ENCODE measurements at places on chromosomes 11 and 22.
A peak's percentile ranks its signal among the peaks of the same experiment; 100 is the strongest.

GRCh38 chr11:32105871-32106560, 15.1 kb downstream of the RCN1 start:
- DNase-seq: no peak

- peak; percentile 31 for DNase-seq
Measured at GRCh38 chr11:110716361-110716760, 4.1 kb upstream of the ARHGAP20 start.

- no peak for DNase-seq
Measured at GRCh38 chr22:24157822-24158135, 23.5 kb upstream of the SUSD2 start.

DNA sequence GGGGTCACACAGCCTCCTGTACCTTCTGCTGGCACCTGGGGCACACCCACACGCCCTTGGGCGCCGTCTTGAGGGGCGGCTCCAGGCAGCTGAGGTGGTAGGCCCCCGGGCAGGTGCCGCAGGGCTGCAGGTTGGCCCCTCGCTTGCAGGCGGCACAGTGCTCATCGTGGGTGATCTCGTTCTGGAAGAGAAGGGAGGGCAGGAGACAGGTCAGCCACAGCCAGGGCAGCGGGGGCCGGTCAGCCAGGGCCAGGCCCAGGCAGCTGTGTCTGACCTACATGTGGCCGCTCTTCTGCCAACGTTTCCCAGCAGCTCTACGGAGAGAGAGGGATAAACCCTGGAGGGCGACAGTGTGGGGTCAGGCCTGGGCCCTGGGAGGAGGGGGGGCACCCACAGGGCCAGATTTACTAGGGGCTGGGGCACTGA, 121.9 kb downstream of the PHF21B start:
- DNase-seq: no peak

GRCh38 chr11:110728883-110729282, 16.6 kb upstream of the ARHGAP20 start:
- DNase-seq: no peak

GRCh38 chr11:33620423-33621171, 80.0 kb downstream of the C11orf91 start:
- no peak for DNase-seq

DNA sequence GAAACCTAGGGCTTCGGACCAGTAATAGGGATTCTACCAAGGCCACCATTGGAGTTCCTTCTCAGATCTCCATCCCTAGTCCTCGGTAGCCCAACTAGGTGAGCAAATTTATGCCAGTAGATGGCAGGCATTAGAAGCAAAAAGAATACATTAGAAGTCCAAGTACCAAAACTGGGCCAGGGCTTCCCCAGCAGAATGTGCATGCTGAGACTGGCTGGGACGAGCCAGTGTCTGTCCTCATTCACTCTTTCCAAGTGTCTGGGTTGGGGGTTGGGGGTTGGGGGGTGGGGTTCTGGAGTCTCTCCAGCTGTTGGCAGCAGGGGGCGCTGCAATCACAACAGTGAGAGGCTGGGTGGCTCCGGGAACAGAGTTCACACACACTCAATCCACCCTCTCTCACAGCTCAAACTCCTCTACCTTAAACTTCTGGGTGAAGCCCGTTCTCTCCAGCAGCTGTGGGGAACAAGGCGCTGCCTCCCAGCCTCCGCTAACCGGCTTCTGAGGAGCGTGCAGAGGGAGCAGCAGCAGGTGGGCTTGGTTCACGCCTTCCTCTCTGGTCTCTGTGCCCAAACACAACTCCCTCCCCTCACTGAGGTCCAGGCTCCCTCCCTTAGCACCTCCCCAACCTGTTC, 57.5 kb downstream of the BTG4 start:
- DNase-seq: peak; percentile 65

GRCh38 chr22:48004038-48004437, 1241.6 kb downstream of the TBC1D22A start:
- no peak for DNase-seq

DNA sequence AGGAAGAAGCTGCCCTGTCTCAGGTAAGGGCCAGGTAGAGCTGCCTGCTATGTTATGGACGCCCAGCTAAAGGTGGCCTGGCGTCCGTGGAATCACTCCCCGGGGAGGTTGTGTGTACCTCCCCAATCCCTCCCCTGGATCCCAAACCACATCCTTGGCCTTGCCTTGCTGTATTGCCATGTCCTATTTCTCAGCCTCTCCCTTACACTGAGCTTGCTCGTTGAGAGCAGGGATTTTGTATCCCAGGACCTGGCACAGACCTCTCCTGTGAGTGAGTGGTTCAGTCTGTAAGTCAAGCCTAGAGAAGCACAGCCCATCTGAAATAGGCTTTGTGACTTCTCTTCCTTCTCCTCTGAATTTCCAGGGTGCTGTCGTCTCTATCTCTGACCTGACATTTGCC, 53.9 kb downstream of the TRAF6 start:
- DNase-seq: no peak

DNA sequence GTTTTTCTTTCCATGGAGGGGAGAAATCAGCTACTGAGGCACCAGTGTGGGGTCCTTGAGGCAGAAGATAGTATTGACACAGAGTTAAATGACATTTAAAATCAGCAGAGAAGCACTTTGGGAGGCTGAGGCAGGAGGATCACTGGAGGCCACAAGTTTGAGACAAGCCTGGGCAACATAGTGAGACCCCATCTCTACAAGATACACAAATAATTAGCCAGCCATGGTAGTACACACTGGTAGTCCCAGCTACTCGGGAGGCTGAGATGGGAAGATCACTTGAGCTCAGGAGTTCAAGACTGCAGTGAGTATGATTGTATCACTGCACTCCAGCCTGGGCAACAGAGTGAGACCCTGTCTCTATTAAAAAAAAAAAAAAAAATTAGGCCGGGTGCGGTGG, 38.1 kb downstream of the KREMEN1 start:
- DNase-seq: no peak

DNA sequence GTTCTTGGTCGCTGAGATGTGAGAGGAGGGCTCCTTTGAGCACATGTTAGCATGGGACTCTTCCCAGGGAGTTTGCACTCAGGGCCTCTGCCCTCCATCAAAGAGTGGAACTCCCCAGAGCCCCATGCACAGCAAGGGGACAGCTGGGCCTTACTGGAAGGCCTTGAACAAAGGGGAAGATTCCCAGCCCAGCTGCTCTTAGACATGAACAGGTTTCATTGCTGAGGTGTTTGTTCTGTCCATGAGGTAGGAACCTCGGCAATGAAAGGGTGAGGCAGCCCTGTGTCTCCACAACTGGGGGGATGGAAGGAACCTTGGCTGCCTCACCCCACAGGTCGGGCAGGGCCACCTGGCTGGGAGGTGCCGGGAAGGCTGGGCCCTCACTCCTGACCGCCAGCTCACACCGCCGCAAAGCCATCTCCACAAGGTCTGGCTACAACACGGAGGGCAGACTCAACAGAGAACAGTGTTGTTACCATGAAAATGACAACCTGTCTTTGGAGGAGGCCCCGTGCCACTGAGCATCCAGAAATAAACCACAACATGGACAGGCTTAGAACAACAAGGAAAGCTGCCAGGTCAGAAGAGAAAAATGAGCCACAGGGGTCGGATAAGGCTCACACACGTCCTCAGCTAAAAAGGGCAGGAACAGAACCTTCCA, 3.2 kb downstream of the DERL3 start:
- no peak for DNase-seq

DNA sequence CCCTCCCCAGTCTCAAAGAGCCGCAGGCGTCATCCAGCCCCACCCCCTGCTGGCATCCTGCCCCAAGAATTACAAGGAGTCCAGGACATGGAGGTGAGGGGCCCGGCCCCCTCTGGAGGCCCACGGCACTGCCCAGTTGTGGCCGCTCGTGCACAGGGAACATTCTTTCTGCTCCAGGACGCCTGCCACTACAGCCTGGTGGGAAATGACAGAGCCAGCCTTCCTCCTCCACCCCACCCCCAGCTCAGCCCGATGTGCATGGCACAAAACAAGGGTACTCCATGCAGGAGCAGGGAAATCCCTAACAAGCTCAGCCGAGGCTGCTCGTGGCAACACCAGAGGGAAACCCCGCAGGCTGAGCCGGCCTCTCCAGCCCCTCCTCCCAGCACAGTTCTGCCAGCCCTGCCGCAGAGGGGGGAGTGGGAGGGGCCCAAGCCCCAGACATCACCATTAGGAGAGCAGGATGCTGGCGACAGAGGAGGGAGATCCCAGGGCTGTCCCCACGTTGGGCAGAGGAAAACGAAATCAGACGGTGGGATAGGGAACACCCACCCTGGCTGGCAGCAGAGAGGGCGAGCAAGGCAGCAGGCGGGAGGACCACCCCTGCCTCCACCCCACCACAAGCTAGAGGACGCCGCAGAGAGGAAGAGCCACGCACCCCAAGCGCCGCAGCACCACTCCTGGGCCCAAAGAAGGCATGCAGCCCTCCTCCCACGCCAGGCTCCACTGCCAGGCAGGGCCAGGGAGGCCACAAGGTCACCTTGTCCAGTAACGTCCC, 10.0 kb downstream of the IGSF9B start:
- no peak for DNase-seq

DNA sequence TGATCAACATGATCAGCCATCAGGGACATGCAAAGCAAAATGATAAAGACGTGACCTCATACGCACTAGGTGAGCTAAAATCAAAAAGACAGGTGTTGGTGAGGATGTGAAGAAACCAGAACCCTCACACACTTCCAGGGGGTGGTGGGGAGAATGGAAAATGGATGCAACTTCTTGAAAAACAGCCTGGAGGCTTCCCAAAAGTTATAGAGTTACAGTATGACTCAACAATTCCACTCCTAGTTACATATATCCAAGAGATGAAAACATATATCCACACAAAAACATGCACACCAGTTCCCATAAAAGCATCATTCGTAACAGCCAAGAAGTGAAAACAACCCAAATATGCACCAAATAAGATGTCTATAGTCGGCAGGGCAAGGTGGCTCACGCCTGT, 42.1 kb upstream of the APLNR start:
- DNase-seq: peak; percentile 21

- no peak for DNase-seq
Measured at GRCh38 chr11:126354631-126355323, 709 bp upstream of the ST3GAL4 start.

DNA sequence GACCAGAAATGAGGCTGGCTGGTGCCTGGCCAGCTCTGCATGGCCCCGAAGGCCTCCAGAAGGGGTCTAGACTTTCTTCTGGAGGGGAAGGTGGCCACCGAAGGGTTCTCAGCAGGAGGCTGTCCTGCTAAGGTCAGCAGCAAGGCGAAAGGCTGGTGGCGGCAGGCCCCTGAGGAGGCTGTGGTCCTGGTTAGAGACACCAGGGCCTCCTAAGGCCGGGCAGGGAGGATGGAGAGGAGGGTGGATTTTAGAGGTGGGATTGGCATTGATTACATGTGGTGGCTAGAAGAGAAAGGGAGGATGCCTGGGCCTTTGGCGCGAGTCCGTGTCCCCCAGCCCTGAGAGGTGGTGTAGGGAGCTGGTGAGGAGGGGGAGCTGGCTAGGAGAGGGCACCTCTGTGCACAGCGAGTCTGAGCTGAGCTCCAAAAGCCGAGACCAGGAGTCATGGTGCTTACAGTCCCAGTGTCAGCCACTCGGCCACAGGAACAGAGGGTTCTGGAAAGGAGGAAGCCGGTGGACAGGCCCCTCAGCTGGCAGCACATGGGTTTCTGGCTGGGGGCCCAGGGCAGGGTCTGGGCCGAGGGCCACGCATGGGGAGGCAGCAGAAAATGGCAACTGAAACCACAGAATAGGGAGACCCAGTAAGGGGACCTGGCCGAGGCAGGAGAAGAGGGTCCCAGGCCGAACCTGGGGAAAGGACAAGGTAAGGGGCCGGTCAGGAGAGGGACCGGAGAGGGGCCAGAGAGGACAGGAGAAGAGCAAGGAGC, 2.5 kb downstream of the FERMT3 start:
- DNase-seq: no peak

DNA sequence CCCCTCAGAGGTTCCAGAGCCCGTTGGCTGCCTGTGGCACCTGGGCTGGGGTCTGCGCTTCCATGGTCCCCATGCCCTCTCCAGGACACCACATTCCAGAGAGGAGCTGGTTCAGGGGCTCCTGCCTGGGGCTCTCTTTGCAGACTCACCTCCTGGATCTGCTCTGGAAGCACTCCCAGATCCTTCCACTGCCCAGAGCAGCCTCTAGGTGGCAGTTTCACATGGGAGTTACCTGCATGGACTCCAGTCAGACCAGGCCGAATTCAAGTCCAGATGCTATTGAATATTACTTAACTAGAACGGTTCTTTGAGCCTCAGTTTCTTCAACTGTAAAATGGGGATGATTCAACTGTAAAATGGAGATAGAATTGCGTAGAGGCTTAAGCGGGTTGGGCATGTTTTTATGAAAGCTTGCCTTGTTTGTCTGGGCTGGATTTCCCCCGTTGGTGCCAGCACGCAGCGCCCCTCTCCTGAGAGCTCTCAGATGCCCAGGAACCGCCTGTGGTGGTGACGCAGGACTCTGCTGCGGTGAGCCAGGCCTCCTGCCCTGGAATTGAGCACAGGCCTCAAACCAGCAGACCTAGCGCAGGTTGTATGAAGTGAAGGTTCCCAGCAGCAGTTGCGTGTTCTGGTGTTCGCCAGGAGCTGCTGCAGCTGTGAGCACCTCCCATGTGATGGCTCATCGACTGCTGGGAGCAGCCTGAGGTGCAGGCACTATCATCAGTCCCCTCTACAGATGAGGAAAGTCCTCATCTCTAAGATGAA, 44.2 kb downstream of the LMO1 start:
- peak; percentile 48 for DNase-seq

DNA sequence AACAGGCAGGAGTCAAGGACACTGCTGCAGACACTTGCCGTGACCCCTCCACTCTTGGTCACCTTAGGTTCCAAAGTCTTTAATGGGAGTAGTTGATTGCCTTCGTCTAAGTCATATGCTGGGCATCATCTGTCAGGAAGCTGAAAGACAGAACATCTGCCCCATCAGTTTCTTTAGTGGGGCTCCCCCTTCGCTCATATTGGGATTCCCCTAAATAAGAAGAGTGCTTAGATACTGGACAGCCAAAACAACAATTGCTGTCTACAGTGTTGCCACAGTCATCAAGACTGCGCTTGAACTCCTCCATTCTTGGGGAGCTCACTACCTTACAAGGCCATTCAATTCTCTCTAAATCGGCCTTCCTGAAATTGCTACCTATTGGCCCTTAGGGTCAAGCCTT, 58.5 kb downstream of the UBASH3B start:
- no peak for DNase-seq

DNA sequence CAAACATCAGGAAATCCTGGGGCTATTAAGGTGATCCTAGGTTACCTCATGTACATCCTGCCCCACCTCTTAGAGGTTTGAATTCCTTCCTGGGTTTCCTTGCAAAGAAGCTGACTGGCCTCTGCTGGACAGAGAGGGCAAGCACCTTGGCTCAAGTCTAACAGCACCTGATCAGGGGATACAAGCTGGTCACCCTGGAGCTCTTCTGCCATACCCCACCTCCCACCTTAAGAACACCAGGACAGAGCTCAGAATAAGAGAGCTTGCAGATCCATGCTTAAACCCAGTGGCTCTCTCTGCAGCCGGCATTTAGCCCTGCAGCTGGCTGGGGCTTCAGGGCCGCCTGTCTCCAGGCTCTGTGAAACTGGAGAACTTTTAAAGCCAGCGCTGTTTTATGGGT, 386.6 kb upstream of the NARS2 start:
- peak; percentile 37 for DNase-seq

DNA sequence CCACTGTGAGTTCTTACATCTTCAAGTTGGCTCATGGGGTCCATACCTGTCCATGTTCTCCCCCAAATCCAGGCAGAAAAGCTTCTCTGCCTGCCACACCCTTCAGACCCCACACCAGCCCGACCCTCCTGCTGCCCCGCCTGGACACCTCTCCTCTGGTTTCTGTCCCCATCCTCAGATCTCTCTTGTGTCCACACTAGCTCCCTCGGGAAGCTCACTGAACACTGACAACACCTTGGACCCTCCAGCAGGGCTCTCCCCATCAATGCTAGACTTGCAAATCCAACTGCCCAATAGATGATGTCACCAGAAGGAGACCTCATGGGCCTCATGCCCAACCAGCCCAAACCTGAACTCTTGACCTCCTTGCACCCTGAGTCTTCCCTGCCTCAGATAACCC, 2.9 kb downstream of the SCARF2 start:
- DNase-seq: no peak
